Amygdala (tissue), 56 donors: ENCODE measurements at places on chromosomes 2 and 18.

GRCh38 chr2:23689131-23689700, 237.7 kb downstream of the ATAD2B start:
- no peak for DNase-seq

DNA sequence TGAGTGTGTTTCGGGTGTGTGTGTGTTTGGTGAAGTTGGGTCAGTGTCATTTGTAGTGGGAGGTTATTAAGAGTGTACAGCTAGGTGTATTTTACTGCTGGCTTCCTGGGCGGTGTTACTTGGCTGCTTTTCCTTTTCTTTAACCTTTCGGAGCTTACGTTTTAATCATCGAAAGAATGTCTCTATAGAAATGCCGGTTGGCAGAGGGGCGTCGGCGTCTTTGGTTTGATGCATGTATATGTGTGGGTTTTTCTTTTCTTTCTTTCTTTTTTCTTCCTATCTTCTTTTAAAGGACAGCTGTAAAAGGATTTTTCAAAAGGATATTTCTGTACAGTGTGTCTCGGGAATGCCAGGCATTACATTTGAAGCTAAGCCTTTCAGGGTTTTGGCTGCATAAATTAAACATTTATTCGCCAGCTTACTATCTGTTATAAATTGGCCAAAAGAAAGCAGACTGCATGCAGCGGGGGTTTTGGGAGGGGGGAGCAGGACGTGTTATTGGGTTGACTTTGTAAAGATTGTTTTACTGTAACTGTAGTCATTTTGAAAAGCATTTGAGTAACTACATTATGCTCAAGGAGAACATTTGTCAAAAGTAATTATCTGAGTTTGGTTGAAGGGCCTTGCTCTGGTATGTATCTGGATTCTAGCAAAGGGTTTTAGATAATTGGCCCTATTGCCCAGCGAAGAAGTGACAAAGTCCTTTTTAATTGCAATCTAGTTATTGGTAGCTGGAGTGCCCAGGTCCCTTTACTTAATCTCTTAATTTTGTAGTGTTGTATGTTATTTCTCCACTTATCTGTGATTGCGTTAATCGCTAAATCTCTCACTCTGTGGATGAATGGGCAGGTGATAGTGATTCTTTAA, 1.6 kb downstream of the ASXL3 start:
- peak; percentile 24 for DNase-seq

GRCh38 chr2:63257473-63257872, 206.8 kb downstream of the OTX1 start:
- DNase-seq, result no peak

GRCh38 chr2:226659410-226659809, 140.2 kb downstream of the IRS1 start:
- no peak for DNase-seq

GRCh38 chr2:128306081-128306930, 12.4 kb downstream of the HS6ST1 start:
- no peak for DNase-seq

- DNase-seq, result no peak
Observed at GRCh38 chr2:199195927-199196502, 261.7 kb downstream of the SATB2 start.

DNA sequence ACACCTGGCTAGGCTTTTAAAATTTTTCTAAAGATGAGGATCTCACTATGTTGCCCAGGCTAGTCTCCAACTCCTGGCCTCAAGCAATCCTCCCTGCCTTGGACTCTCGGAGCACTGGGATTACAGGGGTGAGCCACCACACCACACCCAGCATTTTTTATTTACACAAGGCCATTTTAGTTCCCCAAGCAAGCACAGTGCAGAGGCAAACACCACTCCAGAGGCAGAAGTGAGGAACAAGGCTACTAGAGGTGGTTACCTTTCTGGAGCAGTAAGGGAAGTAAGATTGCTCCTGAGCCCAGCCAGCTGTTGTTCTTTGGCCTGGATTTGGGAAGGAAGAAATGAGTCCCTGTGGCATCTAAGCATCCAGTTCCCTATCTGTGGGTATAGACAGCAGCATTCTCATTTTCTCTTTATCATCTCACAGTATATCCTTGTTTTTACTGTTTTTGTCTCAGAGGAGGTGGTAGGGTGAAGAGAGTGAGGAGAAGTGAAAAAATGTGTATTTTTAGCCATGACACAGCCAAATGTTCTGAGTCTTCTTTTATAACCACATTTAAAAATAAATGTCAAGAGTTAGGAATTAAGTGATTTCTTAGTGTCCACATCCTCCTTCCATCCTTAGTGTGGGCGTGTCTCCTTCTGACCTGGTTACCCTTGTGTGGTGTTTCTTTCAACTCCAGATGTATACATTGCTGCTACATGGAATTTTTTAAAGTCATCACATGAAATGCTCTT, 10.5 kb upstream of the TTC39C start:
- no peak for DNase-seq

GRCh38 chr2:212845941-212846340, 305.5 kb downstream of the IKZF2 start:
- DNase-seq, result no peak

GRCh38 chr18:79956276-79956675, 4.8 kb upstream of the SLC66A2 start:
- DNase-seq, result no peak

DNA sequence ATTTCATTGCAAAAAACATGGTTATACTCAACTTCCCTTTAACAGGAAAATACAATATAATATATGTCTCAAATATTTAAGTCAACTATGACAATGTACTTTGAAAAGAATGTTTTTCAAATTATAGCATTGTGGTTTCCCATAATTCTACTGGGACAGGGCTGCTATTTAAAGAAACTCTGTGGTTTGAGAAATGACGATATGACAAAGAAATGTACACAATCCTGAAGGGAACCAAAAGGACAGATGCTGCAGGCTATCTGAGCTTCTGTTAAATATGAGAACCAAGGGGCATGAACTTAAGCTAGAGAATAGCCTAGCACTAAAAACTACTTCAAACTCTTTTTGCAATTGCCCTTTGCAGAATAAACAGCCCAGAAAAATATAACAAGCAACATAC, 415.9 kb downstream of the GRB14 start:
- no peak for DNase-seq

DNA sequence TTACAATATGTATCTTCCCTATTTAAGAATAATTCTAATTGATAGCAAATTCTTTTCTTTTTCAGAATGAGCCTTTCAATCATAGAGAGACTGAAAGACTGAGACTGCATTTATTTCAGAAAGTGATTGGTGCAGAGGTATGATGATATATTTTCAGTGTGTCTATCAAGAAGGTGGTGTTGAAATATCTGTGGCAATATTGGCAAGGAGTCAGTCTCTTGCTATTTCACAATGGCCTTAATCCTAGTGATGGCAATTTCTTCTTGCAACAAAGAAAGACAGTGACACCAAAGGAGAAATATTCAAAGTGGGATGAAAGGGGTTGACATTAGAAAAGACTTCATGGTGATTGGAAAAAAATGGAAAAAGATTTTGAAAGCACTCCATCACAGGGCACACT, 21.7 kb upstream of the ZBTB14 start:
- no peak for DNase-seq

DNA sequence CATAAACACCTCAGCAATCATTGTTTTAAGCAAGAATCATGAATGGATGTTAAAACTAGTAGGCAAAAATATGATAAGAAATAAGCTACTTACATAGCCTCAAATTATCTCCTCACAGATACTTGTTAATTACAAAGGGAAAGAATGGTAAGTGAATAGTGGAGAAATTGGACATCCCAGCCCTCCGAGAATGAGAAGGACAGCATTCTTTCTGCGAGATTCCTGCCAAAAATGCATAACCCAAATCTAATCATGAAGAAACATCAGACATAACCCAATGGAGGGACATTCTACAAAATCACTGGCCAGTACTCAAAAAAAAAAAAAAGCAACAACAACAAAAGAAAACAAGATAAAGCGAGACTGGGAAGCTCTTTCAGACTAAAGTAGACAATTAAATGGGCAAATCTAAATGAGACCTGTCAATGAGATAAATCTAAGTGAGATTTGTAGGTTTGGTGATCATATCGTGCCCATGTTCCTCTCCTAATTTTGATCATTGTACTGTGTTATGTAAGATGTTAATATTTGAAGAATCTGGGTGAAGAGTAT, 57.9 kb upstream of the GLI2 start:
- no peak for DNase-seq

GRCh38 chr2:95058989-95059641, 33.6 kb downstream of the MAL start:
- no peak for DNase-seq
